ENCODE measurements at places on chromosomes 12 and 14.

DNA sequence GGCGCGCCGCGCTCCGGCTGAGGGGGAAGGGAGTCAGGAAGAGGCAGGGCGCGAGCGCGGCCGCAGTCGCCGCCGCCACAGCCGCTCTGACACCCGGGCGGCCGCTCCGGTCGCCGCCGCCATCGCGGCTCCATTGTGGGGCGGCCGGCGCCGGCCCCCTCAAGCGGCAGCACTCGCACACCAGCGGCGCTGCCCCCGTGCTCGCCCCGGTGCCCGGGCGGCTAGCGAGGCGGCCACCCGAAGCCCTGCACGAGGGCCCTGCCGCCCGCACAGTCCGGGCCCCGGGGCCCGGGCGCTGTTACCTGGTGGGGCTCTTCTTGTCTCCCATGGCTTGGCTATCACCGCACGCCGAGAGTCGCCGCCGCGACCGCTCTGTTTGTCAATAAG is 202 bp downstream of the YAF2 start:
- DNase-seq = no peak

DNA sequence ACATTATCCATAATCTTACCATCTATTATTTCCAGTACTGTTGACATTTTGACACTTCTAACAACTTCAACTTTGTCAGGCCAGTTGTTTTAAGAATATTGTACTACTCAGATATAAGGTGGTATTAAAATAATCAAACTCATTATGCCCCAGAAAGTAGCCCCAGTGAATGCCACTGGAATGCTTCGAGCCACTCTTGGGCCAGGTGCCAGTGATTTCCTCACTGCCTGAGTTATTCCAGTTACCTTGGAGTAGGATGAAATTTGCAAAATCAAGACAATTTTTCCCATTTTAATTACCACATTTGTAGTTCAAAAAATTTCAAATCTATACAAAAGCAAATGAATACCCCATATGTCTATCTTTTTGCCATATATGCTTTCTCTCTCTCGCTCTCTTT is 9.2 kb downstream of the CIPC start:
- no peak for DNase-seq

- DNase-seq = no peak
These were observed 13.0 kb downstream of the PARP2 start for GRCh38 chr14:20356422-20356821.

GRCh38 chr12:95516757-95517156 is 34.5 kb downstream of the USP44 start:
- DNase-seq = no peak

Data from stimulated activated CD4-positive, alpha-beta T cell treated with anti-CD3 and anti-CD28 coated beads, Interleukin-1b, Interleukin-23, amount 100 ng/mL, for 1 hour (primary cell).